ENCODE measurements at places on chromosomes 1 and 21.
A peak's percentile ranks its signal among the peaks of the same experiment; 100 is the strongest.

GRCh38 chr1:169765580-169766331 is 29.0 kb downstream of the METTL18 start:
- peak; percentile 74 for DNase-seq

GRCh38 chr1:202061055-202061454 is 50.7 kb downstream of the ELF3 start:
- no peak for DNase-seq

- DNase-seq = no peak
Measured at GRCh38 chr1:101282314-101283038, 45.7 kb downstream of the S1PR1 start.

- DNase-seq = no peak
Measured at GRCh38 chr1:116808848-116809508, 54.7 kb downstream of the CD2 start.

- DNase-seq = no peak
Measured at GRCh38 chr1:183198463-183198862, 12.4 kb downstream of the LAMC2 start.

DNA sequence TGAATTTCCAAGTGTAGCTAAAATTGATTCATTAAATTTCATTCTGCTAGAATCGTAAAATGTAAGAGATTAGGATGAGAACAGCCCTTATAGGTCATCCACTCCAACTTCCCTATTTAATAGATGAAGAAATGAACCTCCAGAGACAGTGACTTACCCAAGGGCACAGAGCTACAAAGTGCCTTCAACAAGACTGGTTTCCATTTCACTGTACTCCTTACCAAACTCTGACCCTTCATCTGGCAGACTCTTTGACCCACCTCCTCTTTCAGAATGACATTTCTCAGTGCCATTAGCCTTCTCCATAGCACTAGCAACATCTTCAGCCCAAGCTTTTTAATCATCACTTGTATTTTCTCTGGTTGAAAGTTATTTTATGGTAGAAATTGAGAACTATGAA is 161.3 kb downstream of the NEK7 start:
- DNase-seq = no peak

DNA sequence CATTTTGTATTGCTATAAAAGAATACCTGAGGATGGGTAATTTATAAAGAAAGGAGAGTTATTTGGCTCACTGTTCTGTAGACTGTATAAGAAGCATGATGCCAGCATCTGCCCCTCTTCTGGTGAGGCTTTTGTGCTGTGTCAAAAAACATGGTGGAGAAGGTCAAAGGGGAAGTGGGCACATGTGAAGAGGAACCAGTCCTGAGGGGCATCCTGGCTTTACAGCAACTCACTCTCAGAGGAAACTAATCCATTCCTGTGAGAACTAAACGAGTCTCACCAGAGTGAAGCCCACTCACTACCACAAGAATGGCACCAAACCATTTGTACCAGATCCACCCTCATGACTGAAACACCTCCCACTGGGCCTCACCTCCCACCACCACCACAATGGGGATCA is 18.8 kb upstream of the SELP start:
- no peak for DNase-seq

DNA sequence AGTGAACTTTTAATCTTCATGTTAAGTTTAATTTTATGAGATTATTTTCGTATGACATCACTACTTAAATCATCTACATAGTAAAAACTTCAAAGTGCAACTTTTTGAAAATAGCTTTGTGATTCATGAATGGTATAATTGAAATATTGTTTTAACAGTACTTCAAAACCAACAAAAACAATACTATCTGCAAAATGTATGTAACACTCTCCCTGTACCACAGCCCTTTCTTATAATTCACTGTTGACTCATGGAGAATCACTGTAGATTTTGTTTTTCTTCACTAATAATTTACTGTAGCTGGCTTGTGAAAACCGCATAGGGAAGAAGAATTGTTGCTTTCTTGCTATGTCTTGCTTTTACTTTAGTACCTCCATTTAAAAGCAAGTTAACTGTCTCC is 301.4 kb upstream of the ADAMTS5 start:
- no peak for DNase-seq

GRCh38 chr1:26257222-26257621 is 22.7 kb upstream of the SH3BGRL3 start:
- no peak for DNase-seq

- no peak for DNase-seq
Measured at GRCh38 chr1:93768380-93768863, 86.8 kb upstream of the BCAR3 start.

DNA sequence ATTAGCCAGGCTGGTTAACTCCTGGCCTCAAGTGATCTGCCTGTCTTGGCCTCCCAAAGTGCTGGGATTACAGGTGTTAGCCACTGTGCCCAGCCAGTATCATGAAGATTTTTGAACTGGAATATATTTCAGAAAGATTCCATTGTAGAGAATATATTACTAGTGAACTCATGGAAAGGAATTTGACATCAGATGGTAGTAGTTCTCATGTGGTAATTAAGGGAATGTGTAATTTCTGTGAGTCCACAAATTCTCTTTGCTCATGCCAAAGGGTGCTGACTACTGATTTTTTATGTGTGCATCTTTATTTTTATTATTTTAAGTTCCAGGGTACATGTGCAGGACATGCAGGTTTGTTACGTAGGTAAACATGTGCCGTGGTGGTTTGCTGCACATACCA is 10.4 kb downstream of the DTL start:
- no peak for DNase-seq

GRCh38 chr1:170723518-170723917 is 59.6 kb downstream of the PRRX1 start:
- DNase-seq = no peak

DNA sequence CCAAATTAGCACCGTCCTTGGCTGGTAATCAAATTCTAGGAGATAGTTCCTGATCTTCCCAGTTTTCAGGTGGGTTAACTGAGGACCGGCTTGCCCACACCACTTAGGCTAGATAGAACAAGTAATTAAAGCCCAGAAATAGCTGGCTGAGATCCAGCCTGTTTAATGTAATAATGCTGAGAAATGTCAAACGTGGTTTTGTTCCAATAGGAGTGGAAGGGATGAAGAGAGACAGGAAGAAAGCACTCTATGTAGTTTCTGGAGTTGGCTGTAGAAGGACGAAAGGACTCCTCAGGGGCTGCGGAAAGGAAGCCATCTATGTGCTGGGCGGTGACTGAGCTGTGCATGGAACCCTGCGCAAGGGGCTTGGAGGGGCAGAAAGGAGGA is 18.6 kb downstream of the NAV1 start:
- DNase-seq = no peak

DNA sequence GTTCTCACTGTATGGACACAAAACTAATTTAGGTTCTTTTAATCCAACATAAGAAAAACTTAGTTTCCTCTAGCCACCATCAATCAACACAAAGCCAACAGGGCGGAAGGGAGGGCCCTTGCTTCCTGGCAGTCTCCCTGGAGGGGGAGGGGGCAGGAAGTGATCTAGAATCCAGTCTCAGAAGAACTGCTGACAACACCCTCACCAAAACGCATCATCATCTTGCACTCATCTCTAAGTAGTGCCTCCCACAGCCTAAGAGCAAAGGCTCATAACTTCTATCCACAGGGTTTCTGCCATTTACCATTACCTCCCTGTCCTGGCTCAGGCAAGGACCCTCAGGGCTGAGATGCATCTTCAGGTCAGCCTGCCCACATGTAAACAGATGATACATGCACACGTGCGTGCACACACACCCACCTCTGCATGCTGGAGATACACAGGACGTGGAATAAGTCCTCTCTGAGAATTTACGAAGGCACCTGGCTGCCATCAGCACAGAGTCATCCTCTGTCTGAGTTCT is 20.5 kb downstream of the HIVEP3 start:
- DNase-seq = no peak

Measured in HuH-7 (cell line).